Memory B cell (primary cell): ENCODE measurements at places on chromosomes 6 and 20.

GRCh38 chr6:98548301-98548700 lies 286.1 kb upstream of the POU3F2 start:
- DNase-seq, result no peak

- DNase-seq, result no peak
Observed at GRCh38 chr6:24864343-24864742, 65.6 kb upstream of the ARMH2 start.

DNA sequence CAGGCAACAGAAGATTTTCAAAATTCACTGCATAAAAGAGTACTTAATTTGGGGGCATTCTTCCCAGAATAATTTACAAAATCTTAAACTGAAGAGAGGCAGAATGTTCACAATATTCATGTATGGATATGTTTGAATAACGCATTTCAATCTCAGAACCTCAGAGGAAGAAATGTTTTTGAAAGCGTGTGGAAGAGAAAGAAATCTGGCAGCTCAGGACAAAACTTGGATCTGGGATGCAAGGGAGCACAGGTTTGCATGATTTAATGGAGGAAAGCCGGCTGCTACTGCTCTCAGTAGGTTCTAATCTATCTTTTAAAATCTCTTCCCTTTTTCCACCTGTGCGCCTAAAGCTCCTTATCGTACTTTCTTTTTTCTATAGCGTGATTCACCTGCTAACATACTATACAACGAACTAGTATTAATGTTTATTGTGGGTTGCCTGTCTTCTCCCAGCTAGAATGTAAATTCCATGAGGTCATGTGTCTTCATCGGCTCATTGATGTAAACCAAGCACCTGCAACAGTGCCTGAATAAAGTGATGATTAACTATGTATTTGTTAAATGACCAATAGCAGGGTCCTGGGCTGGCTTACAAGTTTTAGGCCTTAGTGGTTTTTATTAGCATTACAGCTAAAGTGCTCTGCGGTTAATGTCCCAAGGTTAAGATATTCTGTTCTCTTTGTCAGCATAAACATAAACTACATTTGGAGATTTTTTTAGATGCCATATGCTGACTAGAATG lies 15.3 kb downstream of the PRL start:
- no peak for DNase-seq

DNA sequence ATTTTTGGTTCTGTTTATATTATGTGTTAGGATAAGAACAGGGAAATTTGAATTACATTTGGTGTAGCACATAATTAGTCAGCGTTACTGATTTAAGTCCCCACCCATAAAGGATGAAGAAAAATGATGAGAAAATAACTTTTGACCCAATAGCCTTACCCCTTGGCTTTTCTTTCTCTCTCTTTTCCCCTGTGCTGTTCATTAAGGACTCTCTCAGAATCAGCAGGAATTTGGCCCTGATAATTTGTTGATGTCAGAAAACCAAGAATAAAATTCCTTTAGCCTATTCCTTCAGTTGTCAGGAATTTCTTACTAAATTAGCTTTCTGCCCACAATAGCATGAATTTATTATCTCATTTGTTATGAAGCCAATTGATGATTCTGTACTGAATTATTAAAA lies 18.5 kb downstream of the PLCB1 start:
- DNase-seq, result no peak

DNA sequence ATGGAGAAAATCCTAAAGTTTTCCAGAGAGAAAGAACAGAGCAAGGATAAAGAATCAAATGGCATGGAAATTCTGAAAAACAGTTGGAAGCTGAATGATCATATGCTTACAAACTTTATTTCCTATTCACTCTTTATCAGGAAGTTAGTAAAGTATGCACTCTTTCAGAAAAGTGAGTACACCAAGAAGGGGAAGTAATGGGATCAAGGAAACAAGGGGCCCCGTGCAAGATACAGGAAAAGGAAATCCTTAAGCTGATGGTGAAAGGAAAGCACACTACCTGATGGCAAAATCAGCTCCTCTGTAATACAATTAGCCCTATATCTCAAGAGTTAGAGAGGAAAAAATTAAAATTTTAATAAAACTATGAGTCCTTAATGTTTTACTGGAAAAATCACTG lies 14.0 kb downstream of the CALHM6 start:
- no peak for DNase-seq

DNA sequence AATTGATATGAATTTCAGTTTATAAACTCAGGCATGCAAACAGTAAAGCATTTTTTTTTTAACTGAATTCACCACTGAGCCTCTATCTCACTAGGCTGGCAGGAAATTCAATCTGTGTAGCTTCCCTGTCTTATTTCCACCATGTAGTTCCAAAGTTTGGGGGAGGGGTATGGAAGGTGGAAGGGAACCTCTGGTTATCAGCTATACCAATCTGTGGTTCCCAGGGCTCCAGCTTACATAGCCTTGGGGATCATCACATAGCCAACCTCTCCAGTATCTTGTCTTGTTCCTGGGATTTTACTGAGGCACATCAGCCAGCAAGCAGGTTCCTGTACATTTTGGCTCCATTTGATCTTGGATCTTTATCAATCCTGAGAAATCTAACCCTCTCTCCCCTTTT lies 15.6 kb downstream of the RAD21L1 start:
- no peak for DNase-seq

GRCh38 chr20:13936781-13937576 lies 53.4 kb downstream of the SEL1L2 start:
- no peak for DNase-seq
